Activated naive CD4-positive, alpha-beta T cell treated with Interleukin-2 at 50 U/mL for 16 hours (primary cell): ENCODE measurements at places on chromosomes 1 and 21.
A peak's percentile ranks its signal among the peaks of the same experiment; 100 is the strongest.

- DNase-seq: peak; percentile 64
Observed at GRCh38 chr1:16167331-16168143, 11.7 kb upstream of the EPHA2 start.

GRCh38 chr1:218474128-218474527, 129.0 kb downstream of the TGFB2 start:
- DNase-seq: no peak

DNA sequence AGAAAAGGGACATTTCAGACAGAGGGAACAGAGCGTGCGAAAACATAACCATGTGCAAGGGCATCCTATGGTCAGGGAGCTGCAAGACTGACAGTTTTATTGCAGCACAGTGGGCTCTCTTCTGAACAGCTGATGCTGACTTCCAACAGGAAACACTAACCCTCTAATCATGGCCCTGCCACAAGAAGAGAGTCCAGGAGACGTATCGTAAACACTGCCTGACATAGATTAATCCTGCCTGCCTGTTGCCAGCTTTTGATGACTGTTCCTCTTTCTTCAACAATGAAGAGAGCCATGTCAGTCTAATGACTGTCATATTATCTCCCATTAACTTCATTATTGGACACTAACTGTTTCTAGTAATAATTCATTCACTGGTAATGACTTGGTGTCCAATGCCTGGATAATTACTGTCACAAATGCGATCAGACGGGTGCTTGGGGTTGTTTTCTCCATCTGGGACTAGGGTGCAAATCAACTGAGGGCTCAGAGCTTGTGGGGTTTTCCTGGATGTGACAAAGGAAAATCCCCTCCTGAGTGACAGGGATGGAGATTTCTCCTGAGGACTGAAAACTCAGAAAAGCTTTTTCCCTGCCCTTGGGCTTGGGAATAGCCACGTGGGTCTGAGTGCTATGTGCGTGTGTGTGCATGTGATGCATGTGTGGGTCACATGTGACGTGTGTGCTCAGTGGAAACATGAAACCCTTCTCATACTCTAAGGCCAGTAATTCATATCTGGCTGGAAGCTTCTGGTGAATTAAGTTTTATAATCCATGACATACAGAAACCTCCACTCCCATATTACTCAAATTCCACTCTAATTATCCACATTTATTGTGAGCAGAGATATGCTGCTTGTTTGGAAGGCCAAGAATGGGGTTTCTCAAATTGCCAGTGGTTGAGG, 144.0 kb upstream of the PLXNA2 start:
- DNase-seq: no peak

- no peak for DNase-seq
Observed at GRCh38 chr1:157978586-157979403, 14.7 kb upstream of the KIRREL1 start.
